ENCODE measurements at places on chromosomes 4 and X. TPM values are rescaled to one million over a fixed set of nuclear protein-coding genes. Genes with fewer than 3 reads are reported as not detected.

DNA sequence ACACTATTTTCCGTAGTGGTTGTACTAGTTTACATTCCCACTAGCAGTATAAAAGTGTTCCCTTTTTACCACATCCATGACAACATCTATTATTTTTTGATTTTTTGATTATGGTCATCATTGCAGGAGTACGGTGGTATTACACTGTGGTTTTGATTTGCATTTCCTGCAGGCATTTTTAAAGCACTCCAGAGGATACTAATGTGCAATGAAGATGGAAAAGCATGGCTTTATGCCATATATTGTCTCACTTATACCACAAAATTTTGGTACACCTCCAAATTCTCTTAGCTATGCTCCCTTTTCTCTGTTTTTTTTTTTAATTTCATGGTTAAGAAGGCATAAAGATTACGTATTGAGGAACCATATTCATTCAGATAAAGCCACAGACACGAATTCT, 35.1 kb upstream of the NPY2R start:
- DNase-seq = no peak

DNA sequence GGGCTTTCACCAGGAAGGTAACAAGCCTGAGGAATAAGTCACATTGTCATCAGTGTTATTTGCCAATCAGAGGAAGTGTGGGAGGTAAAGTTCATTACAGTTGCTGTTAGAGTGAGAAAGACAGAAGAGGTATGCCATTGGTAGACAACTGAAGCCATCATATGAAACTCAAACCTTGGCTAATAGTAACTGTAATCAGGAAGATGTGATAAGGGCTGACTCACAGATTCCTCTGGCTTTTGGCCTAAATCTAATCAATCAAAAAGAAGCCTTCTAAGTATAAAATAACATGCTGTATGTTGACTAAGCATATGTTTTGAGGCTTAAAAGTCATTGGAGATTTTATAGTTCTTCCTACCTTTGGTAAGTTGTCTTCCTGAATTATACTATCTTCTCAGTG, 242.8 kb downstream of the PCDH7 start:
- DNase-seq = no peak

The TLR7 gene
- polyA plus RNA-seq = 1.9 TPM

The F8A3 gene
- polyA plus RNA-seq = 9.0 TPM

- no peak for DNase-seq
Observed at GRCh38 chrX:12419591-12419990, 281.3 kb downstream of the FRMPD4 start.

- no peak for DNase-seq
Observed at GRCh38 chrX:139158256-139158655, 372.3 kb upstream of the F9 start.

The F11 gene
- polyA plus RNA-seq = not detected

DNA sequence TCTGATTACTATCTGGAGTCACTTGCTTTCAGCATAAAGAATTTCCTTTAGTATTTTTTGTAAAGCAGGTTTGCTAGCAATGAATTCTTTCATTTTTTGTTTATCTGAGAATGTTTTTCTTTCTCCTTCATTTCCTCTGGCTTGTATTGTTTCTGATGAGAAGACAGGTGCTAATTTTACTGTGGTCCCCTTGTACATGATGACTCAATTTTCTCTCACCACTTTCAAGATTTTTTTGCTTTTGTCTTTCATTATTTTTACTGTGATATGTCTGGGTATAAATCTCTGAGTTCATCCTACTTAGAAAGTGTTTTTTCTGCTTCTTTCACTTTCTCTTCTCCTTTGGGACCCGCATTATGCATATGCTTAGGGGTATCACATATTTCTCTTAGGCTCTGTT, 62.6 kb downstream of the PKD2 start:
- no peak for DNase-seq

DNA sequence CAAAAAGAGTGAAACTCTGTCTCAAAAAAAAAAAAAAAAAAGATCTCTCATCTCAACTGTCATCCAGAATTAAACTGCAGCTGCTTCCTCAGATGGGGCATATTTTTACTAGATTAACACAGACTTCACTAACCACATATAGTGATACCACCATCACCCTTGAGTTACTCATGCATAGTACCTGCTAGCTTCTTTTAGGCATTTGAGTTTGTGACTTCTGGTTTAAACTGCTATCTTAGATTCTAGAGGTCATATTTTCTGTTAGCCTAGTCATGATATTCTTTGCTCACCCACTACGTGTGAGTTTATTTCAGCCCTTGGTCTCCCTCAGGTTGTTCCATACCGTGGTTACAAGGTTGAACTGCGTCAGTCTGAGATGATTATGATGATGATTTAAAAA, 154.9 kb upstream of the BMP3 start:
- no peak for DNase-seq

DNA sequence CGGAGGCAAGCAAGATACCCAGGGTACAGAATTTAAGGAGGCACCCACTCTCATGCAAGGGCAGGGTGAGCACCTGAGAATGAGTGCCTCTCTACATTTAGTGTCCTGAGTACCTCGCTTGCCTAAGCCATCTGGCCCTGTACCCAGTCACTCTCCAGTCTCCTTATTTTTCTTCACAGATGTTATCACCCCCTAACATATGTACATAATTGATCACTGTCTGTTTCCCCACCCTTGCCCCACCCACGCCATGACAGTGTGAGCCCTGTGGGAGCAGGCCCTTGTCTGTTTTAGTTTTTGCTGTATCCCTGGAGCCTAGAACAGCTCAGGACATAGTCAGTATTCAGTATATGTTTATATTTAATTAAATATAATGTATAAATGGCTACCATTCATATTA, 113.6 kb downstream of the SPRY1 start:
- no peak for DNase-seq

DNA sequence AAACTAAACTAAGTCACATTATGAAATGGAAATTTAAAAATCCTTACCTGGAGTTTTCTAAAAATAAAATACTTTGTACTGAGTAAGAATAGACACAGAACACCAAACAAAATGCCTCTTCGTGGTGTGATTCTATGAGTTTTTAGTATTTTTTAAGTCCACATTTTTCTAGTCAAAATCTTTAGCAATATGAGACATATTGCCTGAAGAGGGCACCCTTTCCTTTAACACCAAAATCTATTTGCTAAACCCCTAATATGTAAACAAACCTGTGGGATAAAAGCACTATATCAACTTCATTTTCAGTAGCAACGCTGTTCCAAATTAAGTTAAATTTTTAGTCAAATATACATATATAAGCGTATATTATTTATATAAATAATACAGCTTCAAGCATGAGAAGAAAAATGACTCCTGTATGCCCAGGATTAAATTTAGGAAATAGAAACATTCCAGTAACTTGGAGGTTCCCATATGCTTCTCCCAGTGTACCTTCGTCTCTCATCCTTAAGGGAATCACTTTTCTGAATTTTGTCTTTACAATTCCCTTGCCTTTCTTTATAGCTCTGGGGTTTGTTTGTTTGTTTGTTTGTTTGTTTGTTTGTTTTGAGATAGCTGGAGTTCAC, 23.0 kb upstream of the PGM2 start:
- DNase-seq = no peak

- DNase-seq = no peak
Observed at GRCh38 chr4:188869581-188869980, 730.3 kb downstream of the TRIML1 start.

- DNase-seq = no peak
Observed at GRCh38 chr4:37066159-37066558, 178.4 kb upstream of the NWD2 start.

The ODAM gene
- not detected for polyA plus RNA-seq

GRCh38 chr4:76881375-76881774, 16.6 kb downstream of the SOWAHB start:
- DNase-seq = no peak

The ARHGAP36 gene
- 522 TPM for polyA plus RNA-seq

DNA sequence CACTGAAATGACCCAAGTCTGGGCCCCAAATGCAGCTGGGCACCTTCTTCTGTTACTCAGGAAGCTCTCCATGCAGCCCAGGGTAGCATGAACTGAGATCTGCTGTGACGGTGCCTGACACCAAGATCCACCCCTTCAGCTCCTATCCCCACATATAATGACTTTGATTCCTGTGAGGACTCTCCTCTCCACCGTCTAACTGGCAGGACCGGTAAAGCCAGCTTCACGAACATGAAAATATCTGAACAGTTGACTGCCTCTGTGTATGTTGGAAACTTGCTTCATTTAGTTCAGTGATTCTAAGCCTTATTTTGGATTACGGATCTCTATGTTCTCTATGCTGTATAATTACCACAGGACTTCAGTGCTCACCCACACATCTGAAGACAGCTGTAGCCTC, 115.5 kb upstream of the TMEM150C start:
- DNase-seq = no peak

The TMPRSS11D gene
- polyA plus RNA-seq = 0.08 TPM

GRCh38 chrX:13177921-13178566, 133.6 kb upstream of the FAM9C start:
- no peak for DNase-seq

The PASD1 gene
- 0.18 TPM for polyA plus RNA-seq

DNA sequence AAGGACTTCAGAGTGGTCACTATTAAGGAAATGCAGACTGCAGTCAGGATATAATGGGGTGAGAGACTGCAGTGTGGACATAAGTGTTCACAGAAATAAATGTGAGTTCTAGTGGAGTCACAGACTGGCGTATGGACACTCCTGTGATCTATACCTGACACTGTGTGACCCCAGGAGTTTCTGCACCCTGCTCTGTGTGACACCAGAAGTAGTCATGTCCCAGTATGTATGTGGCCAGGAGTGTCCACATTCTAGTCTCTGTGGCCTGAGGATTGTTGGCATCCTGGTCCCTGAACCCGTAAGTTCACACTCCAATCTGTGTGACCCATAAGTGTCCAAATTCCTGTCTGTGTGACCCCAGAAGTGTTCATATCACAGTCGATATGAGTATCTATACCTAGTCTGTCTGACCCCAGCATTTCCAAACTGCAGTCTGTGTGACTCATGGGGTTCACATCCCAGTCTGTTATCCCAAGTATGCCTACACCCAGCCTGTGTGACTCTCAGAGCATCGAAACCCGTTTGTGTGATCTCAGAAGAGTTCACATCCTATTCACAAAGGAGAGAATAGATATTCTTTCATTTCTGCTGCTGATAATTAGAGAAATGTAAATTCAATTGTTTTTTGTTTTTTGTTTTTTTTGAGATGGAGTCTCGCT, 16.3 kb downstream of the WDR13 start:
- DNase-seq = no peak

DNA sequence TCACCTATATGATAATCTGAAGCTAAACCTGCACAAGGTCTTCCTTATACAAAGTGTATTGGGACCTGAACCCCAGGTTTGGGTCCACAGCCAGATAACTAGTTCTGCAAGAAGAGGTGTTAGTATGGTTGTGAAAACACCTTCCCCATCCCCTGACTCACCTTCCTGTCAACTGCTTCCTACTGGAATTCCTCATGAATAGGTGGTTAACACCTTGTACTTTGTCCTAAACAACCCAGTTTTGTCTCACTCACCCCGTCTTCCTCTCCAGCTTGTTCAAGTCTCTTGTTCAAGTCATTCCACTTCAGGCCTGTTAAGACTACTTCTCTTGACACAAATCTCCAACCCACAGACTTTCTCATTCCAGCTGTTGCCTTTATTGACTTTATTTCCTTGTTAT, 45.5 kb downstream of the CCNG2 start:
- no peak for DNase-seq

The DRP2 gene
- 2.1 TPM for polyA plus RNA-seq

GRCh38 chrX:29940750-29941149, 274.6 kb upstream of the MAGEB2 start:
- DNase-seq = no peak

DNA sequence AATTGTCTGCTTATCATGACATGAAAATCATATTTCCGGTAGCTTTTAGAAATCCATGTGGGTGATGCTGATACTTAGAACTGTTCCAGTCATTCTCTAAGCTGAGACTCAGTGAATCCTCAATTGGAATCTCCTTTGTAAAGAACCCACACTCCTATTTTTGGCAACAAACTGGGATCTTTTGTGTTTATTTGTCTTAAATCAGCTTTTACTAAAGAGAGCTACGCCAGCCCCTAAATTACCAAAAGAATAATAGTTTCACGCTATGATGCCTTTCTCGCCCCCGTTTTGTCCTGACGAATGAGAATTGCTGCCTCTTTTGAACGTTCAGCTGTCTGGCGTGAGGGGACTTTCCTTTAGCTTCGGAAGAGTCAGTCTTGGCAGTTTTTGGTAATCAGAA, 195.9 kb downstream of the SHOX start:
- DNase-seq = peak; percentile 49

The BBS12 gene
- polyA plus RNA-seq = 3.2 TPM

- no peak for DNase-seq
Observed at GRCh38 chrX:14875624-14876023, 2.4 kb downstream of the MOSPD2 start.

GRCh38 chrX:84907324-84907968, 96.2 kb upstream of the APOOL start:
- DNase-seq = peak; percentile 6

DNA sequence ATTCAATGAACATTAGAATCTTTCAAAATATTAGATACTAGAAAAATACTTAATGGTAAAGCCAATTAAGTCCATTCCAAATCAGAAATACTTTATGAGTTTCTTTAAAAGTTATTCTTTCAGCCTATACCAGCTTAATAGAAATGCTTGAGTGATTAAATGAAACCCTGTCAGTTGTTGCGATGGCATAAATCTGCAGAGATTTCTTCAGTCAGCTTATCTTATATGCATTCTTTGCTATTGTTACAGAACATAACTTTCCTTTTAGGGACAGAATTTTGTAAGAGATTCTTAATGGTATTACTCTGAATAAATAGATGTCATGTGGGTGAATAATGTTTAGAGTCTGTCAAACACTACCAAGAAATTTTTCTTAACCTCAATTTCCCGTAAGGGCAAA, 325.0 kb upstream of the HAND2 start:
- DNase-seq = no peak

- no peak for DNase-seq
Observed at GRCh38 chr4:95508421-95508820, 40.4 kb downstream of the UNC5C start.

GRCh38 chr4:117466388-117466787, 381.0 kb upstream of the TRAM1L1 start:
- no peak for DNase-seq

- no peak for DNase-seq
Observed at GRCh38 chrX:2677764-2678163, 13.3 kb upstream of the CD99 start.

The ATP6AP1 gene
- polyA plus RNA-seq = 65.6 TPM

- DNase-seq = no peak
Observed at GRCh38 chr4:120682981-120683380, 239.5 kb downstream of the PRDM5 start.

The STAG2 gene
- polyA plus RNA-seq = 64.5 TPM

Measured in hindlimb muscle (tissue), 1 donor.